ENCODE measurements at places on chromosomes 3 and 15. TPM values are rescaled to one million over a fixed set of nuclear protein-coding genes. Genes with fewer than 3 reads are reported as not detected.

TIMP4 gene
- not detected for total RNA-seq

DNA sequence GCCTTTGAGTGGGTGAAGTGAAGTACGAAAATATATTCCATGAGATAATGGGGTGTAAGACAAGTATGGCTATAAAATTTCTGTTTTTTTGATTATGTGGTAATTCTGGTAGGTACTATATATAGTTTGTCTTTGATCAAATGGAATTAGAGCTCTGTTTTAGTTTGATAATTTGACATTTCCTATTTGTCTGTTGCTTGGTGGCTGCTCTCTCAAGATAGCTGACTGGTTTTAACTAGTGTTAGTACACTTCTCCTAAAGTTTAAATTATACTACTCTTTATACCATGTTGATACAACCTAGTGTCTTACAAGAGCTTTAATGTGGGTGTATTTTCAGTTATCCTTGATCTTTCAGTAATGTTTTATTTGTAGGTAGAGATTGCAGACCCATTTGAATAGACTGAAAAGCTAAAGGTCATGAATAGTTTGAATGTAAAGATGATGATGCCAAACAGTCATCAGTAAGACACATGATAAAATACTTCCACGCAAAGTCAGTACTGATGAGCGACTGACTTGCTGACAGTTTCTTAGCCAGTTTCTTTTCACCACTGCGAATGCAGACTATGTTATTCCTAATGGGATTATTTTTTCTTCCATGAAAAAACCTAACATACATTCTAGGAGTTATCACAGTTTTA is 15.2 kb downstream of the SACM1L start:
- H3K4me1 ChIP-seq: peaks cover 40% of the 10 kb centered on the region
- H3K27ac ChIP-seq: peak overlapping the region; percentile 38
- H3K27me3 ChIP-seq: no peaks in the 10 kb centered on the region
- H3K36me3 ChIP-seq: peaks cover 31% of the 10 kb centered on the region
- no peak overlapping the region for H3K4me3 ChIP-seq

DNA sequence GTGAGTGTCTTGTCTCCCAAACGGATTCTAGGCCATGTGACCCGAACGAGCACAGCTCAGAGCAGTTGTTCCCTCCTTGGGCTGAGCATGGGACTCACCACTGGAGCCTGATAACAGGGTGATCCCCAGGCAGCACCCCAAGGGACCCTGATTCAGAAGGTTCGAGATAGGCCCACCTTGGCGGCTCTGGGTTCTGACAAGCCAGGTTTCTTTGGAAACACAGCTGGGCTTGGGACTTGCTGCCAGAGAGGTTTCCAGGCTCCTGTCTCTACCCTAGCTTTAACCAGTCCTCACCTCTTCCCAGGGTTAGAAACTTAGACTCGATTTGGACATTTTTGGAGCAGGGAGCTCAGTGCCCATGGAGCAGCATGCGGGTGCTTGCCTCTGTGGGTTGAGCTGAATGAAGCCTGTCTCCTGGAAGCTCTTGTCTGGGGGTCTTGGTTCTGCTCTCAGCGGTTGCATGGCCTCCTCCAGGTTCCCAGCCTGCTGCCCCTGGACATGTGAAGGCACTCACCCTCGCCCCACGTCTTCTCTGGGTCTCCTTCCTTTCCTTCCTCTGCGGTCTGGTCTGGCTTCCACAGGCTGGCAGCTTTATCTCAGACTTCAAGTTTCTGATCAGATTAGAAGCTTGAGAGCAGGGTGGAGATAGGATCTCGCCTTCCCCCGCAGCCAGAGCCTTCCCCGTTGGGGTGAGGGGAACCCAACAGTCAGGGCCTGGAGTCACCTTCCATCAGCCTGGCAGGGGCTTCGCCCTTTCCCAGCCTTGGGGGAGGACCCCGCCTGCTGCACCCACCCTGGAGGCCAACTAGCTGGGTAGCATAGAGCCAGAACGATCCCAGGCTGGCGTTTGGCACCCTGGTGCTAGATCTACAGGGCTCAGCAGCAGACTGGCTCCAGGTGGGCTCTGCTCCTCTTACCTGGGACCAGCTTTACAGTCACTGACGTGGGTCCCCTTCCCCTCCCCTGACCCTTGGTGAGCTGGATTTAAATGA is 21.0 kb downstream of the PAQR5 start:
- no peak for DNase-seq
- H3K4me1 ChIP-seq: peaks cover 12% of the 10 kb centered on the region
- no peaks in the 10 kb centered on the region for H3K36me3 ChIP-seq
- no peak overlapping the region for H3K4me3 ChIP-seq
- H3K27ac ChIP-seq: no peak overlapping the region

GRCh38 chr3:100216713-100217112 is 44.1 kb upstream of the TBC1D23 start:
- peaks cover 8% of the 10 kb centered on the region for H3K36me3 ChIP-seq
- peaks cover 26% of the 10 kb centered on the region for H3K27me3 ChIP-seq
- H3K27ac ChIP-seq: no peak overlapping the region
- peaks cover 6% of the 10 kb centered on the region for H3K4me1 ChIP-seq
- no peak for DNase-seq
- H3K4me3 ChIP-seq: no peak overlapping the region

DNA sequence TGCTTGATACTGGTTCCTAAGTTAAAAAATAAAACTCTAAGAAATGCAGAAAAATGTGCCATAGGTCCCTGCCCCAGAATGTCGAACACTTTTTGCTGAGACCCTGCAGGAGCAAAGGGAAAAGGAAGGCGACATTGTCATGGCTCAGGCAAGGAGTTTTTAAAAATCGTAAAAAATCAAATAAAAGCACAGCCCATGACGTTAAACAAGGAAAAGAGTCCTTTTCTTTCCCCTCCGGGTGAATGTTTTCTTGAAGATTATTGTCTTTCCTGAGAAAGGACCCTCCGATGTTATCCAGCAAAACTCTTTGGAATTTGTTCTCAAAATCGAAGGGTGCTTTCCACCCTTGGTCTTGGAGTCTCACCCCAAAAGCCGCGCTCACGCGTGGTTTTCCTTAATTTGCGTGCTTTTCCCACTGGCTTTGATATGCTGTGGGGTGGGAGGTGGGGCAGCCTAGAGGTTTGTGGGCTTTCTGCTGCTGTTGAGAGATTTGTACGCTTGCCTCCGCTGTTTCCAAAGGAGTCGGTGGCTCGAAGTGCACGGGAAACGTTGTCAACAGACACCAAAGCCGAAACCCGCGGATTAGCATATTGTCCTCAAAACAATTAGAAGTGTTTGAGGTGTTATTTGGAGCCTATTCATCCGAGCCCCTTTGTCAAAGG is 2.9 kb downstream of the SOX14 start:
- H3K4me3 ChIP-seq: no peak overlapping the region
- H3K36me3 ChIP-seq: no peaks in the 10 kb centered on the region
- no peaks in the 10 kb centered on the region for H3K4me1 ChIP-seq

DNA sequence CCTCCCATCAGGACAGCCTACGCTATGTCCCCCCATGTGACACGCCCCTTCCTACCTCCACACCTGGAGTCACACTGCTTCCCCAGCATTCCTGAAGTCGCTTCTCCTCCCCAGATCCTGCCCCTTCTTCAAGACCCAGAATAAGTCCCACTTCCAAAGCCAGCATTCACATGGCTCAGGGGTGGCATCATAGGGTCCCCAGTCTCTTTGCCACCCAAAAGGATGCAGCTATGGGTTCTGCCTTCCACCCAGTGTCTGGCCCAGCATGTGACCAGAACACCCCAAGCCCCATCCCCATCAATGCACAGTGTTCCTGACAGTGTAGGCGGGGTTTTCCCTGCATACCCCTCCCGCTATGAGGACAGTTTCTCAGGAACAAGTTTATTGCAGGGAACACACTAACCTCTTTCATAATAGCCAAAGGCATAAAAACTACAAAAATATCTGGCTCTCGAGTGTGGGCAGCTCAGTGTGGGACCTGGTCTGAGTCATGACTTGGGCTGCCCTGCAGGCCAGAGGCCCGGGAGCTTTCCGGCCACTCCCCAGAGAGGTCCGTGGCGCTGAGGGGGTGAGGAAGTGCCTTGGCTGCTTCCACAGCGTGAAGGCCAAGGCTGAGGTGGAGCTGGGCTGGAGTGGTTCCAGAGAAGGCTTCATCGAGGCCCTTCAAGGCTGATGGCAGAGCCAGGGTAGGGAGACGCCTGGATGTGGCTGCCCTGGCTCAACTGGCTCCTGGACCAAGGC is 5.8 kb downstream of the ISLR start:
- H3K27ac ChIP-seq: no peak overlapping the region
- H3K4me1 ChIP-seq: no peaks in the 10 kb centered on the region
- H3K27me3 ChIP-seq: peaks cover 3% of the 10 kb centered on the region
- no peak for DNase-seq
- no peaks in the 10 kb centered on the region for H3K36me3 ChIP-seq
- no peak overlapping the region for H3K4me3 ChIP-seq

DNA sequence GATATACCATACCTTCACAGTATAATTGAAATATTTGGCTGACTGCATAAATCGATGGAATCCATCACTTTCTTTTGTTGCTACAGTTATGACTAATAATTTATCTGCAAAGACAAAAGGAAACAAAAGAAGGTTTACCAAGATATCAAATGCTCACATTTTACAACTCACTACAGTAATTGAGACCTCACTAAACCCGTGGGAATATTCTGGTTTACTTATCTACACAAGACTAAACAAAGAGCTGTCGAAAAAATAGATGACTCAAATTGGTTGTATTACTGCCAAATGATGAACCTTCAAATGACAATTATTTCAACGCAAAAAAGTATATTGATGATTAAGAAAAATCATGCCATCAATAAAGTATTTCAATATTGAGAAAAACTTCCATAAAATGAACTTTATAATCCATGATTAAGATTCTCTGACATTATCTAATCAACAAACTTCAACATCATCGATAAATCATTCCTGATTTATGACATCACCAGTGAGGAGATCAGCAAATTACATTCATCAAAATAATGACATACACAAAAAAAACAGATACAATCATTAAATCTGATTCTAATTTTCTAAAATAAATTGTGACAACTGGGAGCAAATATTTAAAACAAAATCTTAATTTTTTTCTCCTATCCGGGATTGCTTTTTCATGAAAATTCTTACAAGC is 36.7 kb downstream of the PLOD2 start:
- no peaks in the 10 kb centered on the region for H3K36me3 ChIP-seq
- DNase-seq: no peak
- H3K4me3 ChIP-seq: no peak overlapping the region
- H3K4me1 ChIP-seq: no peaks in the 10 kb centered on the region

DNA sequence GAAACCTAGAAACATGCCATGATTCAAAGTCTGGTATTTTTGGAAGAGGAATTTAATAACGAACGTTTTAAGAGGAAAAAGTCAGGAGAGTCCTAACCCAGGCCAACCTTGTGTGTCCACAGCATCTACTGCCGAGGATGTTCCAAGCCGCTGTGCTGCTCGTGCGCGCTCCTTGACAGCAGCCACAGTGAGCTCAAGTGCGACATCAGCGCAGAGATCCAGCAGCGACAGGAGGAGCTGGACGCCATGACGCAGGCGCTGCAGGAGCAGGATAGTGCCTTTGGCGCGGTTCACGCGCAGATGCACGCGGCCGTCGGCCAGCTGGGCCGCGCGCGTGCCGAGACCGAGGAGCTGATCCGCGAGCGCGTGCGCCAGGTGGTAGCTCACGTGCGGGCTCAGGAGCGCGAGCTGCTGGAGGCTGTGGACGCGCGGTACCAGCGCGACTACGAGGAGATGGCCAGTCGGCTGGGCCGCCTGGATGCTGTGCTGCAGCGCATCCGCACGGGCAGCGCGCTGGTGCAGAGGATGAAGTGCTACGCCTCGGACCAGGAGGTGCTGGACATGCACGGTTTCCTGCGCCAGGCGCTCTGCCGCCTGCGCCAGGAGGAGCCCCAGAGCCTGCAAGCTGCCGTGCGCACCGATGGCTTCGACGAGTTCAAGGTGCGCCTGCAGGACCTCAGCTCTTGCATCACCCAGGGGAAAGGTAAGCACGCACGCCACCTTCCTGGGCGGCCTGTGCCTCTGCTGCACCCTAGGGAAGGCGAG is 28.4 kb downstream of the PML start:
- peaks cover 30% of the 10 kb centered on the region for H3K36me3 ChIP-seq
- no peaks in the 10 kb centered on the region for H3K27me3 ChIP-seq
- H3K27ac ChIP-seq: no peak overlapping the region
- no peak overlapping the region for H3K4me3 ChIP-seq
- no peak for DNase-seq
- peaks cover 19% of the 10 kb centered on the region for H3K4me1 ChIP-seq

DNA sequence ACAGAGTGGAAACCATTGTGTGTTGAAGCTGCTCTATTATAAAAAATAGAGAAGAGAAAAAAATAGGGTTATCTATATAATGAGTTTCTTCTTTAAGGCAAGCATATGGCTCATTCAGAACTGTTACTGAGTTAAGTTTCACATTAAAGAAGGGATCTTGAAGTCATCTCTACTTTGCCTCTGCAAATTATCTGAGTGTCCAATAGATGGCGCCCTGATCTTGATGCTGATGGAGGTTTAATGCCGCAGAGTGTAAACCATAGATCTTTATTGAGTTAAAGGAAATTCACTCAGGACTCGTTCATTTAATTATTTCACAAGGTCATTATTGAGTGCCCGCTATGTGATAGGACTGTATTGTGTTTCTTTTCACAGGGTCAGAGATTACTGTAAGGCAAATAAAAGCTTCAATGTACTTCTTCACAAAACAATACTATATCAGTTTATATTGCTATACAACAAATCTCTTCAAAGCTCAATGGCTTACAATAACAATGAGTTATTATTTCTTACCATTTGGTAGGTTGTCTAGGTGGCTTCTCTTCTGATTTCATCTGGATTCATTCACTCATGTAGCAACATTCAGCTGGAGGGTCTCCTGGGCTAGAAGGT is 171.4 kb downstream of the NSUN3 start:
- no peaks in the 10 kb centered on the region for H3K27me3 ChIP-seq
- no peak for DNase-seq
- H3K4me1 ChIP-seq: peaks cover 7% of the 10 kb centered on the region
- H3K36me3 ChIP-seq: no peaks in the 10 kb centered on the region

TCAIM gene
- 14.4 TPM for total RNA-seq

GRCh38 chr3:44439499-44440295 is 37.8 kb downstream of the ZNF445 start:
- no peaks in the 10 kb centered on the region for H3K27me3 ChIP-seq
- DNase-seq: peak; percentile 69
- H3K27ac ChIP-seq: peak overlapping the region; percentile 84

GRCh38 chr15:39151545-39151944 is 429.3 kb upstream of the THBS1 start:
- no peak overlapping the region for H3K4me3 ChIP-seq
- H3K27ac ChIP-seq: no peak overlapping the region
- H3K36me3 ChIP-seq: no peaks in the 10 kb centered on the region

CASR gene
- total RNA-seq: not detected

- peak overlapping the region; percentile 35 for H3K27ac ChIP-seq
- no peaks in the 10 kb centered on the region for H3K27me3 ChIP-seq
- peaks cover 87% of the 10 kb centered on the region for H3K4me1 ChIP-seq
These were observed 8.5 kb downstream of the MBNL1 start for GRCh38 chr3:152277198-152277597.

Measured in activated T-helper 1 cell treated with anti-CD3 and anti-CD28 coated beads, Interleukin-12 subunit alpha, Interleukin-12 subunit beta, Interleukin-2, Interleukin-4 antibody, amounts not matched to agents 30 ng/mL and 10 ng/mL and 1 ng/mL, durations not matched to agents 14 hours and 24 hours and 36 hours (primary cell).